ENCODE measurements at places on chromosomes 11 and 22.

DNA sequence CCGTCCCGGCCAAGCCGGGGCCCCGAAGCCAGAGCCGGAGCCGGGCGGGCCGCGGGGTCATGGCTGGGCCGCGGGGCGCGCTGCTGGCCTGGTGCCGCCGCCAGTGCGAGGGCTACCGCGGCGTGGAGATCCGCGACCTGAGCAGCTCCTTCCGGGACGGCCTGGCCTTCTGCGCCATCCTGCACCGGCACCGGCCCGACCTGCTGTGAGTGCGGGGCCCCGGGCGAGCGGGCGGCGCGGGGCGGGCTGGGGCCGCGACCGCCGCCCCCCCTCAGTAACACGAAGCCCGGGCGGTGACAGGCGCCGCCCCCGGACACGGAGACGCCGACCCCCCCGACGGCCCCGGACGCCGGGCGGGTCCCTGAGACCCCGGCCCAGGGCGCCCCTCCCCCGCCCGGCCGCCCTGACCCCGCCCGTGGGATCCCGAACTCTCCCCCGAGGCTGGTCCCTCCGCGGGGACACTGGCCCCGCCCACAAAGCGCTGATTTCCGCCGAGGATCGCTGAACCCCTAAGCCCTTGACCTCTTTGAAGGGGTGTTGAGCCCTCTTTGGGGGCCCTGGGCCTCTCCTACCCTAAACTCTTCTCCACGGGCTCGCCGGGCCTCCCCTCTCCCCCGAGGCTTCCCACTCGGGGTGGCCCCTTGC lies 389 bp downstream of the MICALL1 start:
- peak; percentile 26 for DNase-seq

- DNase-seq, result no peak
Measured at GRCh38 chr11:8828580-8829361, 82.2 kb upstream of the AKIP1 start.

GRCh38 chr11:45961751-45962240 lies 39.3 kb downstream of the LARGE2 start:
- DNase-seq, result no peak

DNA sequence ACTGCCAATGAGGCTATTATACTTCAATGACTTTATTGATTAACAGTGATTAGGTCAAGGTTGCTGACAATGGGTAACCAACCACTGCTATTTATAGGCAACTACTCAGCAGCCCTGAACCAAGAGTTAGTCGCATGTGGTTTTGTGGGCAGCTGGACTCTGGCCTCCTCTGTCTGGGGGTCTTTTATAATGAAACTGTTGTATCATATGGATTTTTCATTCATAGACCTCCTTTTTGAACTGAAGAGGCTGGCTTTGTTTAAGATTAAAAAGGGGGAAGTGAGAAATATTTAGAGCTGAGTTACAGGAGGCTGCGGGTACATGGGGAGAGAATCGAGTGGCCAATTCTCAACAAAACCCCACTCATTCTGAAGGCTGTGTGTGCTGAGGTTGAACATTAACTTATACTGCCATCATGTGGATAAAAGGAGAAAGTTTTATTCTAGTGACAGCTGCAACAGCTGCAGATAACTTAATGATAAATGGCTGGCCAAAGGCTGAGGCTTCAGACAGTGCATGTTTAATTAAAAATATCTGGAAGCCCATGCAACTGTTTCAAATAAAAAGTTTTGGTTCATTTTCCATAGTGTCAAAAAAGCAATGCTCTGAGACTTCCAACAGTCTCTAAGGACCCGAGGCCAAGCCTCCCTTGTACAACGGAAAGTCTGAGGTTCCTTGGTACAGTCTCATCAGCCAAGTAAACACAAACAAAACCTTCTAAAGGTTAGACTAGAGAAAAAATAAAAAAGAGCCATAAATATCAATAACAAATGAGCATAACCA lies 682.6 kb downstream of the KCNA4 start:
- DNase-seq, result no peak

All from CD4-positive, alpha-beta T cell treated with Interleukin-15 for 4 hours (primary cell).